ENCODE measurements at places on chromosomes 11 and 22.

GRCh38 chr22:41845380-41846267 lies 12.7 kb downstream of the SREBF2 start:
- no peak for DNase-seq

GRCh38 chr11:57500926-57501325 lies 14.6 kb downstream of the SLC43A1 start:
- DNase-seq, result no peak

DNA sequence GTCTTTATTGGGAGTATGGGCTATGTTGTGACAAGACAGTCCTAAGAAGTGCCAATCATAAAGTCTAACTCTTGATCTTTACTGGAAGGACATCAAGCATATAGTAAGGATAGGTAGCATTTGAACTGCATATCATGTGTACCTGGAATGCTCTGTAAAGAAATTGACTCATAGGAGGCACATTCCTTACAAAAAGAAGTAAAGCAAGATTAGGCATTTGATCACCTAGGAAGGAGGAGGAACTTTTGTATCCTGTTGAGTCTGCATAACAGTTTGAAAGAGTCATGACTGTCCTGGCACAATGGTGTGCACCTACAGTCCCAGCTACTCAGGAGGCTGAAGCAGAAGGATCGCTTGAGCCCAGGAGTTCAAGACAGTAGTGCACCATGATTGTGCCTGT lies 42.2 kb upstream of the DNAJB7 start:
- DNase-seq, result no peak

- DNase-seq, result no peak
These were observed 31.7 kb downstream of the TEAD1 start for GRCh38 chr11:12705874-12706273.

- DNase-seq, result no peak
These were observed 56.5 kb upstream of the SHISAL1 start for GRCh38 chr22:44369293-44369661.

- no peak for DNase-seq
These were observed 83.6 kb downstream of the MORC2 start for GRCh38 chr22:30885001-30885366.

DNA sequence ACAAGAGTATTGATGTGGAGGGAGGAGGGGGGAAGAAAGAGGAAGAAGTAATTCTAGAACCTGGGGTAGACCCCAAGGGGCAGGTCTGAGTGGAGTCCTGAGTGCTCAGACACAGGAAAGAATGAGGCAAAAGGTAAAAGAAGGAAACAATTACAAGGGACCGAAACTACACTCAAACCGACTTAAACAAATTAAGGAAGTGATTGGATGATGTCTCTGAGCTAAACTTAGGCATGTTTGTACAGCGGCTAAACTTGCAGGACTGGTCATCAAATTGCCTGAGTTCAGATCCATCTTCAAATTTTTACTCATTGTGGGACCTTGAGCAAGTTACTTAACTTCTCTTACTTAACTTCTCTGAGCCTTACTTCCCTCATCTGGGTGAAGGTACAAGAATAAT lies 86.3 kb upstream of the LRRC55 start:
- no peak for DNase-seq

DNA sequence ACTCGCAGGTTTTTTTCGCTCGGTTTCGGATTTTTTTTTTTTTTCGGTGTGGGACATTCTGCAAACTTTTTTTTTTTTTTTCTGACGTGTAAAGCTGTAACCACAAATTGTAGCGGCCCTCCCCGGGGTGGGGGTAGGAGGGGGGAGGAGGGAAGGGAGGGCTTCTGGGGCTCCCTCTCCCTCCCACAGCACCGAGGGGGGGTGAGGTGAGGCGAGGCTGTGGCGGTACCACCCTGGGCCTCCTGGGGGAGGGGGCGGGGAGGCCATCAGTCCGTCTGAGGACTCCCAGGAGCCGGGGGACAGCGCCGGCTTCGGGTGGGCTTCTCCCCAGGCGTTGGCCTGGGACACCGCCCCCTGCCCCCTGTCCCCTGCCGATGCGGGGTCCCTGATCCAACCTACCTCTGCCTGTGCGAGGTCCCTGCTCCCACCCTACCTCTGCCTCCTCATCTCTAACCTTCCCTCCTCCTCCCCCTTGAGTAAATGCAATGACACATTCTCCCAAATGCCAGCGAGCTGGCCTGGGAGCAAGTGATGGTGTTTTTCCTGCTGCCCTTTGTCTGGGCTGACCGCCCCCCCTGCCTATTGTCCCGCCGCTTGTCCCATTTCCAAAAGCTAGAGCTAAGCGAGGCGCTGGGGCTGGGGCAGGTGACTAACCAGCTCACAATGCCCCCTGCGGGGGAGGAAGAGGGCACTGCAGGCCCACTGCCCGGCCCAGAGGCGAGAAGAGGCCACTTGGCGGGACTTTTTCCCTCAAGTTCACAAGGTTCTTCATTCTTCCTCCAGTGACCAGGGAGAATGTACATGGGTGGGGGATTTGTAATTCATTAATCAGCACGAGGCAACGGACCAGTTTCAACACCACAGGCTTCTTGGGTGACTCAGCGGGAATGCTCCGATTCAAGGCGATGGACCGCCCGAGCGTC lies 511 bp upstream of the CLCF1 start:
- DNase-seq, result no peak

GRCh38 chr11:62553839-62554361 lies 7.3 kb upstream of the AHNAK start:
- no peak for DNase-seq

- no peak for DNase-seq
These were observed 5.8 kb downstream of the PITPNB start for GRCh38 chr22:27913162-27913741.

- no peak for DNase-seq
These were observed 70.2 kb upstream of the PPARA start for GRCh38 chr22:46079861-46080821.

- no peak for DNase-seq
These were observed 142.4 kb downstream of the KIRREL3 start for GRCh38 chr11:126857860-126858808.

DNA sequence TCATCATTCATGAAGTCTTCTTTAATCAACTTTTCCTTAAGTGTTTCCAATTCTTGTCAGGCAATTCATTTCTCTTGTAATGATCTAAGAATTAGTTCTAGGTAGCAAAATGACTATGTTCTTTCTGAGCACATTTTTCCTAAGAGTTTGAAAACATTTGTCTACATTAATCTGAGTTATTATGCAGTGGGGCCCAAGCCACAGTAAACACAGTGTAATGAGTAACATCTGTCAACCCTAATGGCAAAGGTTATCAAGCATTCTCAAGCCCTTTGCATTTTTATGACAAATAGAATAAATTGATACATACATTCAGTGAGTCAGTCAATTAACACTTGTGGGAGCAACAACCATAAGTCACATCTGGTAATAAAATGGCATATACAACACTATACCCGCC lies 106.7 kb upstream of the ZC3H12C start:
- no peak for DNase-seq

DNA sequence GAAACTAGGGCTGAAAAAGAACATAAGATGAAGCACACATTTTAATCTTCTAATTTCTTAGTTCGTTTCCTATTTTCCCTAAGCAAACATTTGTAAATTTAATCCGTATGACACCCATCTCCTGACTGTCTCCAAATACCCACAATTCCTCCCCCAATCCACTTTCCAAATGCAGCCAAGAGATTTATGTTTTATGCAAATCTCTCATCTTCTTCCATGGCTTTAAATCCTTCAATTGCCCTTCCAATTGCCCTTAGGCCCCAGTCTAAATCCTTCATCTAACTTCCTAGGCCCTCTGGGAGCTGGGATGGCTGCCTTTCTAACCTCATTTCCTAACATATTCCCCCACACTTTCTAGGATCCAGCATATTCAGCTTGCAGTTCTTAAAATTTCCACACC lies 18.0 kb upstream of the POU2AF1 start:
- no peak for DNase-seq

DNA sequence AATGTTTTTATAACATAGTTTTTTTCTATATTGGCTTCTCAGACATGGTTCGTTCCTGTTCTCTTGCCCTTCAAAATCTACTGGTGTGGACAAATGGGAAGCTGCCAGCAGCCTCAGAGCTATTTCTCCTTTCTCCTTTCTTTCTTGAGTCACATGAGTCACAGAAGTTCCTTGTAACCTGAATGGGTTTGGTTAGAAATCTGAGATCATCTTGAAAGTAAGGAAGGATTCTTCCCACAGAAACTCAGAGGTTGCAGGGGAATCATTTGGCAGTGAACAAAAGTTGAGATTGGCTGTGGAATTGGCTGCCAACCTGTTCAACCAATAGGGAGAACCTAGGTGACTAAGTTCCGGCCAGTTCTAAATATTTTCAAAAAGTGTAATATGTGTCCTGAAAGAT lies 12.5 kb downstream of the PLET1 start:
- DNase-seq, result no peak

- no peak for DNase-seq
These were observed 456 bp downstream of the AAMDC start for GRCh38 chr11:77821349-77821851.

- DNase-seq, result no peak
These were observed 1.1 kb upstream of the KRTAP5-7 start for GRCh38 chr11:71525938-71526495.

GRCh38 chr11:46457659-46458424 lies 66.3 kb upstream of the CHRM4 start:
- no peak for DNase-seq

GRCh38 chr11:18890615-18891014 lies 48.6 kb downstream of the MRGPRX1 start:
- no peak for DNase-seq

- no peak for DNase-seq
These were observed 683 bp downstream of the PLA2G6 start for GRCh38 chr22:38180841-38181452.

DNA sequence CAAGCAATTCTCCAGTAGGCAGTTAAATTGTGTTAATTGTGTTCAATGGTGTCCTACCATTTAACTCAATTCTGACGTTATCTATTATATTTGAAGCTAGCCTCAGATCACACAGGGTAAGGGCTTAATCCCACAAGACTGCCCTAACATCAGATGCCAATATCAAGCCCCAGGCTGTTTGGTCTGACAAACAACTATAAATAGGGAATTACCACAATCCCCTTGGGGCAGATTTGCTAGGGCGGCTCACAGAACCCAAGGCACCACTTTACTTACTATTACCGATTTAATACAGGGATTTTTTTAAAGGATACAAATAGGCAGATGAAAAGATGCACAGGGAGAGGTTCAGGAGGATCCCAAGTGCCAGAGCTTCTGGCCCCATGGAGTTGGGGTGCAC lies 678.4 kb downstream of the OPCML start:
- DNase-seq, result no peak

GRCh38 chr11:77205467-77206263 lies 77.6 kb downstream of the MYO7A start:
- DNase-seq, result no peak

- DNase-seq, result no peak
These were observed 9.0 kb upstream of the TMEM121B start for GRCh38 chr22:17130199-17130598.

- DNase-seq, result no peak
These were observed 17.2 kb downstream of the MYEOV start for GRCh38 chr11:69310934-69311766.

Data from left renal pelvis (tissue), 4 donors.